ENCODE measurements at places on chromosomes 2 and 18. TPM values are rescaled to one million over a fixed set of nuclear protein-coding genes. Genes with fewer than 3 reads are reported as not detected.

DNA sequence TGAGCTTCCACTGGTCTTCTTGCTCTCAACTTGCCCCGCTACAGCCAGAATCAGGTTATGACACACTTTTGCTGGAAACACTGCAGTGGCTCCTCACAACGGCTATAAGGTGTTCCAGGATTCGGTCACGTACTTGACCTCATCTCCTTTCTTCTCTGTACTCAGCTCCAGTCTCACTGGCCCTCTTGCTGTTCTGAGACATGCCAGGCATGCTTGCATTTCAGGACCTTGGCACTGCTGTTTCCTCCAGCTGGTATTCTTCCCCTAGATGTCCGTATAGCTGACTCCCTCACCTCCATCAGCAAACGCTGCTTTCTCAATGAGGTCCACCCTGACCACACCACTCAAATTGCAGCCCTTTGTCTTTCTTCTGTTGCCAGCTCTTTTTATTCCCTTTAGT, 31.9 kb upstream of the C1GALT1C1L start:
- DNase-seq: no peak

GRCh38 chr2:128386066-128386465, 67.4 kb upstream of the HS6ST1 start:
- no peak for DNase-seq

DNA sequence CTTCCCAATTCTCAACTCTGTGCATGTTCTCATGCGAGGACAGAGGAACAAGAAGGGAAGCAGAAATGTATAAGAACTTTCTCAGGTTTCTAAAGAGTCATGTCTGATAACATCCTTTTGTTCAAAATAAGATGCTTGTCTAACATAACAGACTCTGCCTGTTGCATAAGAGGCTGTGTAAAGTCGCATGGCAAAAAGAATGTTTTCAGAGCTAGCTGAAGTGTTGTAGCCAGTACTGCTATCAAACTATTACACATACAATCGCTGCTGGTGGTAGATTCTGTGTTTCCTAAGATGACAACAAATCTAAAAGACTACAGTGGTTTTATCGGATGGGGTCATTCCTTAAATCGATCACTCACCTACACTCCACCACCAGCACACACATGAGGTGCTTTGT, 487.5 kb downstream of the IRS1 start:
- no peak for DNase-seq

- peak; percentile 77 for DNase-seq
Measured at GRCh38 chr2:202635428-202636212, 851 bp downstream of the FAM117B start.

- DNase-seq: no peak
Measured at GRCh38 chr2:128505575-128506526, 187.2 kb upstream of the HS6ST1 start.

GRCh38 chr18:22912835-22913234, 20.3 kb upstream of the RBBP8 start:
- peak; percentile 65 for DNase-seq

- DNase-seq: peak; percentile 93
Measured at GRCh38 chr2:163778045-163778781, 42.4 kb upstream of the FIGN start.

- DNase-seq: no peak
Measured at GRCh38 chr2:201057087-201057521, 14.4 kb downstream of the HYCC2 start.

DNA sequence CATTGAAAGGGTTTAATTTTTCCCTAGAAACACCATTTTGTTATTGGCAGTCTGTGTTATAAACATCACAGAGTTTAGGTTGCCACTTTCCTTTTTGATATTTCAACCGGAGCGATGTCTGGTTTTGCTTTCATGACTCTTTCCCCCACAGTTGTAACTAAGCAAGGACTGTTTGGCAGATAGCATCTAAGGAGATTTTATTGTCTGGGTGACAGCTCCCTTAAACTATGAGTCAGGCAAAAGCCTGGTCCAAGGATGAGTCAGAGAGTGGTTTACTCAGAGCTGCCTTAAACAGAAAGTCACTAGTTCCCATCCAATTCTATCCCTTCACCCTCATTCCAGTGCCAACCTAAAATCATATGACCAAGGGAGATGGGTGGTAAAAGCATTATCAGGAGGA, 341.6 kb upstream of the VWC2L start:
- DNase-seq: peak; percentile 95

- no peak for DNase-seq
Measured at GRCh38 chr2:118902266-118903028, 39.5 kb upstream of the MARCO start.

The AQP12B gene
- not detected for total RNA-seq

The BMP10 gene
- total RNA-seq: not detected

The RASGRP3 gene
- total RNA-seq: 17.6 TPM

The SNORC gene
- 2.5 TPM for total RNA-seq

All from kidney epithelial cell (primary cell).